ENCODE measurements at places on chromosomes 7 and 10. TPM values are rescaled to one million over a fixed set of nuclear protein-coding genes. Genes with fewer than 3 reads are reported as not detected.

The SUN3 gene
- not detected for polyA plus RNA-seq

The KAZALD1 gene
- polyA plus RNA-seq = 16.8 TPM

The KCNMA1 gene
- not detected for polyA plus RNA-seq

DNA sequence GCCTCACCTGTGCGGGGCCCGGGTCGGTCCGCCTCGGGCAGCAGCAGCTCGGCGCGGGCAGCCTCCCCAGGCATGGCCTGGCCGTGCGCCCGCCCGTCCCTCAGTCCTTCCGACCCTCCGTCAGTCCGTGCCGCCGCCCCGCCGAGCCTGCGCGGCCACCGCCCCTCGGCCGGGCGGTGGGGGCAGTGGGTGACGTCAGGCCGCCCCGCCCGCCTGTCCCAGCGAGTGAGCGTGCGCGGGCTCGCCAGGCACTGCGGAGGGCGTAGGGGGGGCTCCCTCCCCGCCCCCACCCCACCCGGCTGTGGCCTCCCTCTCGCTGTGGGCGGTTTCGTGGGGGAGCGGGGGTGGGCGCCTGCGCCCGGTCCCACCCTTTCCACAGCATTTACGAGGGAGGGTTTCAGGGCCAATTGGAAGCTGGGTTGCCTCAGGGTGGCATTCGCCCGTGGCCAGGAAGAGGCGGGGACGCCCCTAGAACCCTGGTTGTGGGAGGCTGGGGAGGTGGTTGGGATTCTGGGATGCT is at the start of gene NACAD:
Gene NACAD, minus strand, starts transcription at position 149 of the 520 bp plus-strand sequence. Its CDS starts 75 bp downstream, at position 74.
- no peak for DNase-seq

DNA sequence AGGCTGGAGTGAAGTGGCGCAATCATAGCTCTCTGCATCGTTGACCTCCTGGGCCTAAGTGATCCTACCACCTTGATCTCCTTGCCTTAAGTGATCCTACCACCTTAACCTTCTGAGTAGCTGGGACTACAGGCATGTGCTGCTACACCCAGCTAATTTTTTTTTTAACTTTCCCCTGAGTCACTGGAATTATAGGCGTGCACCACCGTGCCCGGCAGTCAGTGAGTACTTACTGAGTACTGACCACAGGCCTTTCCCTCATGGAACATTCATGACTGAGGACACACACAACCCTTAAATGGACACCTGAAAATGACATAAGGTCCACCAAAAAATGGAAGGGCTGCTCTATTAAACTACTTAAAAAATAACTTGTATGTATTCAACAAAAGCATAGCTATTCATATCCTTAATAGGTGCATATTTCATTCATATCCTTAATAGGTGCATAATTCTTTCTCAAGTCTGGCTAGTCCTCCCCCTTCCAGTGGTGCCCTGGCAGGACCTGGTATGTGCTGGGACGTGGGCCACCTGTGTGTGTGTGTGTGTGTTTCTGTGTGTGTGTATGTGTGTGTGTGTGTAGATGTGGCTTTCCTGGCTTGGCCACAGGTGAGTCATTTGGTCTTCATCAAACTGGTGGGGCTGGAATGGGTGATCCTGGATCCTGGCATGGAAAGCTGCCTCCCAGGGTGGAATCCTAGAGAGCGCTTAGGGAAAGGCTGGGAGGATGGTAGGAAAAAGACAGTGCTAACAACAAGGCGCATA is 3.5 kb downstream of the FAM180A start:
- no peak for DNase-seq

GRCh38 chr10:86536294-86536861 is 14.8 kb upstream of the WAPL start:
- no peak for DNase-seq

DNA sequence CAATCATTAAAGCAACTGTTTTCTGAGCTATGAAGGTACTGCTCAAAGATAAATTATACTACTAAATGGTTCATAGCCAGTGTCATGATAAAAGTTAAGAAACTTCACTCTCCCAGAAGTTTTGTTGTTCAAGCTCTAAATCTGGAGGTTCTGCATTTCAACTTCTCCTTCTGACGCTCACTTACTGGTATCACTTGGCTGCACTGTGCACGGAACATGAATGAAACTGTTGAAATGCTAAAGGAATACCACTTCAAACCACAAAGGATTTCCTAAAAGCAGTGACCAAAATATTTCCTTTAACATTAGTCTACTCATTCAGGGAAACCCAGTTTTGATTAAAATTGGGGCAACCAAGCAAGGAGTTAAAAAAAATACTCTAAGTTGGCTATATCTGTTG is 93.6 kb downstream of the UBE2H start:
- no peak for DNase-seq

DNA sequence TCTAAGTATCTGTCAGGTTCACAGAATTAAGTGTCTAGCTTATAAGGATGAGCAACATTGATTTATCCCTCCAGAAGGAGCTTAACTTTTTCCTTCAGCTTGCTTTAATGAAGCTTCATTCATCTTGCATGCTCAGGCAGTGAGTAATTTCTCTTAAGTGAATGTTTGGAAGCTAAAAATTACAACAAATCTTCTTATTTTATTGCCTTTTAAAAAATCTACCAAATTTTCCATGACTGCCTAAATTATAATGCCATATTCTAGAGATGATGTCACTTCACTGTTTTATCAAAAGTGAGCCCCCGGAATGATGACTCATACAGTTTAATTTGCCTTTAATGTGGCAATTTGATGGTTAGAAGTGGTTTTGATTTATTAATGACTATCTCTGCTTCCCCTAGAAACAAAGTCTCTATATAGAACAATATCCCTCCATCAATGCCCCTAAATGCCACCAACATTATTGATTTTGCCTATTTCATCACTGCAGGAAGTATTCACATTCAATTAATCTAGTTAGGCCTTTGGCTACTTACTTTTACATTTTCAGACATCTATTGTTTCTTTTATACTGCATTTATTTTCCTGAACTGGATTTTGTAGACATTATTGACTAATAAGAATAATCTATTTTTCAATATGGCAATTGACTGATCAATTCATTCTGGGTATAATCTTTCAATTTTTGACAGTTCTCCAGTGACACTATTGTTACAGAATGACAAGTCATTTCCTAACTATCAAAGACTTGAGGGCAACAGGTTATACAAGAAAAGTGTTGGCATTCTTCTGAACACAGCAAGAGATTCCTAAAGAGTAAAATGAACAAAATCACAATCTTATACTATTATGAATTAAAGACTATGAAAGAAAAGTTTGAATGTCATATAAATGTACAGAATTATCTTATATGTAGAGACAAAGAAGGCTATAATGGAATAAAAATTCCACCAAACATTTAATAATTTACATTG is 139.3 kb upstream of the ODAD2 start:
- no peak for DNase-seq

DNA sequence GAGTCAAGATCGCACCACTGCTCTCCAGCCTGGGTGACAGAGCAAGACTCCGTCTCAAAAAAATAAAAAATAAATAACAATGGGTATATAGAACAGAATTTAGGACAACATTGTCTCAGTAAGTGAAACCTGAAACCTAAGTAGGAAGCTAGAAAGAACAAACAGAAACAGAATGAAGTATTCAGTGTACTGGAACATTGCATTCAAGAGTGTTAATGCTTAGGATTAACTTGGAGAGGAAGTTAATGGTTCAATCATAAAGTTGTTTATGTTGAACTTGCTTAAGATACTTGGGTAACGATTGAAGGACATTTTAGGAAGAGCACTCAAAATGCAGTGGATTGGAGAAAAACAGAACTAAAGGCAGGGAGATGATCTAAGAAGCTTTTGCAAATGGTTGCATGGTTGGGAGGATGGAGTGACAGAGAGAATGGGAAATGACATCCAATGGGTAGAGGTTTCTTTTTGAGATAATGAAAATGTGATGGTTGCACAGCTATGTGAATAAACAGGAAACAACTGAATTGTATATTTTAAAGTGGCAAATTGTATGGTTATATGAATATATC is 233.7 kb downstream of the ADK start:
- no peak for DNase-seq

DNA sequence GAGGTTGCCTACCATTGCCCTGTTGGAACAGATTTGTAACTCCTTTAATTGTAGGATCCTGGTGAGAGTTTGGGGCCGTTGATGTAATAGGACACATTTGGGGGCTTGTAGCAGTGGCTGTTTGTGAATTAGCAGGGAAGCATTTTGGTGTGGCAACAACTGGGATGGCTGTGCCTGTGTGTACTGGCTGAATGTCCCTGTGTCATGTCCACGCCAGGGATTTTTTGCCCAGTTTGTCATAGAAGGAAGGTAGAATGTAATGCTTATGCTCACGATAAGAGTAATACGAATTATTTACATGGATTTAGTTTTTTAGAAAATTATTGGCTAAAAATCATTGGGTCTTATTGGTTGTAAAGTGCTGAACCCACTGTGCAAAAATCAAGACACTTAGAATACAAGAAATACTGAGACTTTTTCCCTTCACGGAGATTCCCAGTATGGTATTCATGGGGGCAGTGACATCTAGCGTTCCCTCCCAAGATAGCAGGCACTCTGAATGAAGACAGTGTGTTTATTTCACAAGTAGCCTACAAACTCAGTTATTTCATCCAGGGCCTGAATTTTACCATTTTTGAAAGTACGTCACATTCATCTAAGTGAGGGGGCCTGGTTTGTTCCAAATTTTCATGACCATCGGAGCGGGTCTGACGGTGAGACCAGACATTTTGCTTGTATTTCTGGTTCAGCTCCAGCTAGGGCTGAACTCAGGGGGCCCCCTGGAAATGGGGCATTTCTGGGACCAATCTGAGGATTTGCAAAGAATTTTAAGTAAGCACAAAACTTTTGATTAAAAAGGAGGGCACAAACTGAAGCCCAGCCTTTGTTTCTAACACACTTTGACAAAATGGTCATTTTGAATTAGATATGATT is 74.7 kb downstream of the CACNB2 start:
- peak; percentile 16 for DNase-seq

GRCh38 chr7:20404320-20404719 is 73.6 kb downstream of the ITGB8 start:
- DNase-seq = no peak

Measured in HepG2 (cell line).